Stimulated activated CD4-positive, alpha-beta T cell treated with anti-CD3 and anti-CD28 coated beads, TNF-alpha, amount 100 ng/mL, for 4 hours (primary cell): ENCODE measurements at places on chromosomes 1 and 21.

DNA sequence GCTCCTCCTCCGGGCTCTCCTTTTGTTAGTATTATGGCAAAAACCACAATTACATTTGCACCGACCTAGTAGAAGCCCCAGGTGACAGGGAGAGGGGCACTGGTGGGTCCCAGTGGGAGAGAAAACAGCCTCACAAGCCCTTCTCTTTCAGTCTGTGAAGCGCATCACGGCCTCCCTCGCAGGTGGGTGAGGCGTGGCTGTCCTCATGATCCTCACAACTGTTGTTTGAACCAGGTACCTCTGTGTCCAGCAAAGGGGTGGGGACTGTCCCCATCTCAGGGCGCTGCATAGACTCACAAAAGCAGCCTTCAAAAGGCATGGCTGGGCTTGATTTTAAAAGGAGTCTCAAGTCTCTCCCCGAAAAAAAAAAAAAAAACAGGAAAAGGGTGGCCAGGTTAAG, 7.9 kb upstream of the C2CD2 start:
- no peak for DNase-seq

DNA sequence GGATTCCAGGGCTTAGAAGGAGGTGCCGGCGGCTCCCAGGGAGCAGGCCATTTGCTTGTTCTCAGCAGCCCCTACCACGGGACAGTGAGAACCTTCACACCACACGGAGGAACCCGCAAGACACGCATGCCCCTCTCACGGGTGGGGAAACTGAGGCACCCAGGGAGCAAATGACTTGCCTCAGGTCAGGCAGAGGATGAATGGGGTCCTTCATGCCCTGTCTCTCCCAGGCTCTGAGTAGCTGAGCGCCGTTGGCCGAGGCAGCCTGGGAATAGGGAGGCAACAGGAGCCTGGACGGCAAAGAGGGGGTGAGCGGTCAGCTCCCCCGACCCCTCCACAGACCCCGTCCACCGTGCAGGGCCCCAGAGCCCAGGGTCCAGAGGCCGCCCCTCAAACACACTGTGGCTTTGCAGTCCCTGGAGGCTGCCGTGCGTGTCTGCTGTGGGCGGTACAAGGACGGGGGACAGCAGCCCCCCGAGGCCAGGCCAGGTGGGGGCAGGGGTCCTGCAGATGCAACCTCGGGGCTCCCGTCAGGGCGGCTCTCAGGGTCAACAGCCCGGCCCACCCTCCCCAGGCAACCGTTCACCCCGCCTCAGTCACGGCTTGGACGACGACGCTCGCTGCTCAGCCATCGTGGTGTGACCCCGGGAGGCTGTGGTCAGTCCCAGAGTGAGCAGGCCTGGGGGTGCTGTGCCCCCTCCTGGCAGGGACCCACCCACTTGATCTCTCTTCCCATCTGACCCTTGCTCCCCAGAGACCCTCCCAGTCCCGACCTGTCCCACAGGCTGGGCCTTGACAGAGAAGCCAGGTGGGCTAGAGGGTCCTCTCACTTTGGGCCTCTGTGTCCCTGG, 15.8 kb upstream of the COL6A2 start:
- no peak for DNase-seq

GRCh38 chr1:87439821-87440220, 111.1 kb downstream of the LMO4 start:
- no peak for DNase-seq

DNA sequence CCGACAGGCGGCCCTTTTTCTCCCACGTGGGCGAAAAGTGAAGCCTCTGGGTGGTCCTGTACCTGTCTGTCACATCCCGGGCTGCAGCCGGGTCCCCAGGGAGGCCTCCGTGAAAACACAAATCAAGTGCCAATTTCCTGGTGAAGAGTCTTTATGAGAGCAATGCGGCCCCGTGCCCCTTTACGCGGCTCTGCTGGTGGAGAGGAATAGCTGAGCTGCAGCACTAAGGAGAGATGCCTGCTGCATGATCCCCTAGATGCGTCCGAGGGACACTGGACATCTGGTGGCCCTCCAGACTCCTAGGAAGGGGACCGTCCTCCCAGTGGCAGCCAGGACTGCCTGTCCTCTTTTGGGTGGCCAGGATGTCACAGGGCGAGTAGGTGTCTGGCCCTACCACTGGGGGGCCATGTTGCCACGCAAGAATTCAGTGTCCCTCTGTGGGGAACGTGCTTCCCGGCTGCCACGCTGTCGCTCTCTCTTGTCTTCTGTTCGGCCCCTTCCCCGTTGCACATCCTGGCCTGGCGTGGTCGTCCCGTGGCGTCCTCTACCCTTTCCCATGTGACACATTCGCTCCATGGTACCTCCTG, 38.7 kb downstream of the COL18A1 start:
- no peak for DNase-seq

GRCh38 chr1:50774759-50775351, 185.2 kb downstream of the FAF1 start:
- DNase-seq = no peak

GRCh38 chr1:248837045-248837780, 811 bp upstream of the ZNF672 start:
- DNase-seq = no peak

- no peak for DNase-seq
These were observed 56.8 kb upstream of the HNRNPU start for GRCh38 chr1:244920911-244921761.

DNA sequence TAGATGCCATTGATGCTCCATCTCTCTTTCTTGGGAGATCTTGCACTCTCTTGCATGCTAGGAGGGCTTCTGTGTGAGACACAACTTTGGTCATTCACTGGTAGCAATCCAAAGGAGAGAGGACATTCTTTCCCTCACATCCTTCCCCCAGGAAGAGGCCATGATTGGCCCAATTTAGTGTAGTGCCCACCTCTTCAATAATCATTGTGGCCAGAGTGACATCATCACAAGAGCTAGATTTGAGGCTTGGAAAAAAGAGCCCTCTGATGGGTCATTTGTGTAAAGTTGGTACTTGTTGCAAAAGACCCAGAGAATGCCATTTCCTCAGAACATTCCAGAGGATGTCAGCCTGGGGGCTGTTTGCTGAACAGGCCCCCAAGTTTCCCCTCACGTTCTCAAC, 30.2 kb downstream of the S100A6 start:
- no peak for DNase-seq

DNA sequence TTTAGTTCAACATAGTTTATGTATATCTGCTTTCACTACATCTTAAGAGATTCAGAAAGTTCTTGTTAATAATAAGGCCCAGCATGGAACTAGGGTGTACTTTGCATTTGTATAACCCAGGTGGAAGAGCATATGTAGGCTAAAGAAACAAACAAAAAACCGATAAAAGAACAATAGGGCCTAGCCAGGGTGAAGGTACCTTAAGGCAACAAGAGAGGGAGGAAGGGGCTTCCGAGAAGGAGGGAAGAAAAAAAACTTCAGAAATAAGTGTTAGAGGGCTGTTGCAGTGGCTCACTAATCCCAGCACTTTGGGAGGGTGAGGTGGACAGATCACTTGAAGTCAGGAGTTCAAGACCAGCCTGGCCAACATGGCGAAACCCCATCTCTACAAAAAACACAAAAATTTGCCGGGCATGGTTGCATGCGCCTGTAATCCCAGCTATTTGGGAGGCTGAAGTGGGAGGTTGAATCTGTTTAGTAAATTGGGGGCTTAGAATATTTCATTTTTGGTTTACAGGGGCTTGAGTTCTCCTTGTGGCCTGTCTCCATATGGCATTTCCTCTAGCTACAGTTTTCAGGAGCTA, 4.7 kb upstream of the SPATA45 start:
- DNase-seq = no peak

GRCh38 chr1:64711266-64711665, 33.6 kb upstream of the RAVER2 start:
- no peak for DNase-seq

GRCh38 chr1:98417820-98418219, 243.7 kb upstream of the SNX7 start:
- DNase-seq = no peak

DNA sequence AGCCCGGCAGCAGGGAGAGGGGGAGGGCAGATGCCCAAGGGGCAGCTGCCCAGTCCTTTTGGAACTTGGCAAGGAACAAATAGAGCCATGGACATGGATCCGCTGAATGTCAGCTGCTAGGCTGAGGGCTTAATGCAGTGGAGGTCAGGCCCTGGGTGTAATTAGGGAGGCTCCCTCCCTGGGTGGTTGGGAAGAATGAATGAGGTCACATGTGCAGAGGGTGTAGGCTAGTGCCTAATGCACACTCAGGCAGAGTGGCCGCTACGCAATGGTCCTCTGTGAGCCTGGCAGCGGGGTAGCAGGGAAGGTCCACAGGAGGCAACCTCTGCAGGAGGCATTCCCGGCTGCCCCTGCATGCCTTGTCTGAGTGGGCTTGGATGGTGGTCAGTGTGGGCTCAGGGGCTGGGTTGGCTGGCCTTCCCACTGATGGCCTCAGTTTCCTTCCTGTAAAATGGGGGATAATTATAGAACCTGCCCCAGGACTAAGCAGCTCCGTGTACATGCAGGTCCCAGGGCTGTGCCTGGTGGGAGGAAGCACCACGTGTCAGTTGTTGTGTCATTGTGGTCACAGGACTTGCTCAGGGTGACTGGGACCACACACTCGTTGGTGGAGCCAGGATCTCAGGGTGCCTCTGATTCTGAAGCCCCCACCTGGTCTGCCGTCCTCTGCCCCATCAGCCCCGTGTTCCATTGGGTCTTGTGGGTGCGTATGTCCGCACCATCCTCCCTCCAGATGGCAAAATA, 81.6 kb upstream of the ACTL8 start:
- DNase-seq = no peak

- DNase-seq = no peak
These were observed 10.5 kb upstream of the SPEN start for GRCh38 chr1:15836772-15837669.

- no peak for DNase-seq
These were observed 29.6 kb downstream of the VANGL1 start for GRCh38 chr1:115671176-115671934.

DNA sequence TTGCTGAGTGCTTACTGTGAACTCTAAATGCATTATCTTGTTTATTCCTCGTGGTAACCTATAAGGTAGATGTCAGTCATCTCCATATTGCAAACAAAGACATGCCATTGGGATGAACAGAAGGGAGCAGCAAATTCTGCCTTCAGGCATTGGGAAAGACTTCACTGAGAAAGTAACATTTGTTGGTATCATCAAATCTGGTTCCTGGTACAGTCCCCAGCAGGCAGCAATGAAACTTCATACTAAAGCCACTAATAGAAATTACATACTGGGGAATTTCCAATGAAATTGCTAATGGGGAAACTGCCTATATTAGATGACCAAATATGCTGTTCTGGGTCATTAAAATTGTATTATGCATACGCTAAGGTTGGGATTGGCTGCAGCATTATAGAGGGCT, 47.3 kb upstream of the ST6GALNAC5 start:
- DNase-seq = no peak

GRCh38 chr1:51963592-51964308, 26.8 kb downstream of the RAB3B start:
- no peak for DNase-seq

- no peak for DNase-seq
These were observed 13.3 kb downstream of the RNU5D-1 start for GRCh38 chr1:44717653-44718052.

DNA sequence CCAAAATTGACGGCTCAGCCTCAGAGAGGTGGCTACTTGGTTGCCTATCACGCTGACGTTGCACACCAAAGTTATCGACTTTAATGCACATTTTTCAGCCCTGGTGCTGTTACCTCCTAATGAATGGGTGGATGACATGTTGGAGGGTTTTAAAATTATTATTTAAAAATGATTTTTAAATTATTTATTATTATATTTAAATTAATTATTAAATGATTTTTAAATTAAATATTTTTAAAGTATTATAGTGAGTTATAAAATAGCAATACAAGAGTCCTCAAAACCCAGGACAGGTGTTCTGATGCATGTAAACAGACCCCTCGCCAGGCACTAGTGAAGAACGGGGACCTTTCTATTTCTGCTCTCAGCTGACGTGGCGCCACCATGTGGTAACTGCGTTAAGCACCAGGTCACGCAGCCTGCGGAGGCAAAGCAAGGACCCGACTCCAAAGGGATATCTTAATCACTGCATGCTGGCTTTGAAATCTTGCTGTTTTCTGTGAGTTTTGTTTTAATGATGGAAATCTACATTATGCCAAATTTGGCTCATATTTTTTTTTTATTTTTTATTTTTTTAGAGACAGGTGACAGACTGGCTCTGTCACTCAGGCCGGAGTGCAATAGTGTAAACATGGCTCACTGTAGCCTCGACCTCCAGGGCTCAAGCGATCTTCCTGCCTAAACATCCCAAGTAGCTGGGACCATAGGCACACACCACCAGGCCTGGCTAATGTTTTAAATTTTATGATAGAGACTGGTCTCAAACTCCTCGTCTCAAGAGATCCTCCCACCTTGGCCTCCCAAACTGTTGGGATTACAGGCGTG, 22.6 kb downstream of the CASP9 start:
- DNase-seq = no peak

DNA sequence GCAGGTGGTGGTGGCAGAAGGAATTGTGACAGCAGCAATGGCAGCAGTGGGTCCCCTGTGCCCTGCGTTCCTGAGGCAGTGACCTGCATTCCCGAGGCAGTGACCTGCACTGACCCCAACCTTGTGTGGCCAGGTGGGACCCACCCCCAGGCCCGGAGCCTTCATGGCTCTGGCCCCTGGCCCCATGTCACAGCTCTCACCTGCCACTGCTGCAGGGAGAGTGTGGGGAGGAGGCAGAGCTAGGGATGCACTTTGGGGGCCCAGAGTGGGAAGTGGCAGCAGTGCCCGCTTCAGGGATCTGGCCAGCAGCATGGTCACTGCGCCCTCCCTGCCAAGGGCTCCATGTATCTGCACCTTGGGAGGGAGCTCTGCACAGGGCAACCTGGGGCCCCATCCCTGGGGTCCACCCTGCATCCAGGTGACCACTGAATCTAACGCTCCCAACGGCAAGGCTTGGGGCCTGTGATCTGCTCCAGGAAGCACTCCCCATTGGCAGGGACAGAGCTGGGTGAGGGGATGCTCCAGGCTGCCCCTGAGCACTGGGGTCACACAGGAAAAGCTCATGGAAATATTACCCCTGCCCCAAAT, 618.6 kb downstream of the RWDD3 start:
- no peak for DNase-seq

DNA sequence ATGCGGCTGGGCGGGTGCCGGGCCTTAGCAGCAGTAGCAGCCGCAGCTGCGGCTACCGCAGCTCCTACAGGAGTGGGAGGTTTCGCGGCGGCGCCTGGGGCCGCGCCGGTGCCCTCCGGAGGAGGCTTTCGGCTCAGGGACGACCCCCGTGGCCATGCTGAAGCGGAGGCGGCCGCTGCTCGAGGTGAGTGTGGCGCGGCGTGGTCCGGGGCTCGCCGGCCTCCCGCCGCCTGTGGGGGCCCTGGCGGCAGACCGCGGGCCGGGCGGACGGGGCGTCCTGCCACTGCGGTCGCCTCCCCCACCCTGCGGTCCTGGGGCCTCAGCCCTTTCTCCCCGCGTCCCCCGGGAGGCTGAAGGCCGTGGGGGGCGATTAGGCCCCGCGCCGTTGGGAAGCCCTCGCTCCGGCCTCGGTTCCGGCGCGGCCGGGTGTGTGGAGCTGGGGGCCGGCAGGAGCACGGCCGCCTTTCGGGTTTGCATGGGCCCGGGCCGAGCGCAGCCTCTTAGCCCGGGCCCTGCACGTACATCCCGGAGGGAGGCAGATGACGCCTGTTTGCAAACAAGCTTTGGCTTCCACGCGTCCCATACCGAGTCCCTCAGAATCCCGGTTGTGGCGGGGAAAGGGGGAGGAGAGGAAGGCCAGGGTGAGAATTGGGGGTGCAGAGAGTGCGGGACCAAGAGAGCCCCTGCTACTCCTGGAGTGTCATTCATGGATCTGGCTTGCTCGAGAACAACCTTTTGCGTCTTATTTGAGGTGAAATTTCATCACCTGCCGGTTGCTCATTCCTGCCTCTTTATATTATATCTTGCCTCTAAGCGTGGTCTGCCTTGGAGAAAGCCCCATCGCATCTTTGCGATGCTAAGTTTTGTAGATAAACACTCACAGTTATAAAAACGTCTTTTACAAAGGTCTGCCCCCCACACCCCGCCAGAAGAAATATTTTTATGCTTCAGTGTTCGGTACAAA, 613 bp downstream of the ZFYVE9 start:
- no peak for DNase-seq
